Fibroblast of skin of right biceps (primary cell): ENCODE measurements at places on chromosomes 7 and 10.
A peak's percentile ranks its signal among the peaks of the same experiment; 100 is the strongest.

GRCh38 chr7:153190452-153190851 lies 430.9 kb downstream of the ACTR3B start:
- DNase-seq = no peak

DNA sequence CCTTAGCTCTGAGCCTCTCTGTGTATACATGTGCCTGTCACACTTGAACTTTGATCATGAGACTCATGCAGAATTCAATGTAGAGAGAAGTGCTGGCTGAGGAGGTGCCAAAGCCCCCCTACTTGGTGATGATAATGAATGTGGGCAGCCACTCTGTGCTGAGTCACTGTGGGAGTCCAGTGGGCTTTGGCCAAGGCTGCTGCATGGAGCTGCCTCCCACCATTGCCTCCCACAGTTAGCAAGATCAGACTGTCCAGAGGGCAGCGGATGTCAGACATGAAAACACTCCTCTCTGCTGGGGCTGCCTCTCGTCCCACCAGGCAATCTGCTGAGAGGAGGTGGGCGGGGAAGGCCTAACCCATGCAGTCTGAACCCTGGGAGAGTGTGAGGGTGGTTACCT lies 180.3 kb downstream of the SH2D4B start:
- no peak for DNase-seq

GRCh38 chr10:70367195-70367796 lies 15.1 kb downstream of the LRRC20 start:
- peak; percentile 64 for DNase-seq

- no peak for DNase-seq
Measured at GRCh38 chr7:101782896-101783295, 34.5 kb upstream of the CUX1 start.

- DNase-seq = no peak
Measured at GRCh38 chr7:28671526-28671925, 259.2 kb downstream of the CREB5 start.

- DNase-seq = no peak
Measured at GRCh38 chr7:22676385-22676784, 50.6 kb upstream of the IL6 start.

GRCh38 chr10:30813872-30814481 lies 184.4 kb upstream of the LYZL2 start:
- DNase-seq = peak; percentile 95

DNA sequence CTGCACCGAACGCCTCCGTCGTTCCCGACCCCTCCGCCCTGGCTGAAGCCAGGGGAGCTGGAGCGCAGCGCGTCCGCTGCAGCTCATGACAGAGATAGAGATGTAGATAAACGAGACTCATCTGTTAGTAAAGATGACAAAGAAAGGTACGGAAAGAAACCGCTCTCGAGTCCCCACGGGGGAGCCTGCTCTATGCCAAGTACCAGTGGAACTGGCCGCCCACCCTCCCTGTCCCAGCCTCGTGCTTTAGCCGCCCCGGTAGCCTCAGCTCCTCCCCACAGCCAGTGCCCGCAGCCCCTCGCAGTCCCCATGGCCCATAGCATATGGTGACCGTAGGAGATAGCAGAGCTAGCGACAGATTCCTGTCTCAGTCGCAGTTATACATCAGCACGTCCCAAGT lies 344.7 kb upstream of the GALNT17 start:
- no peak for DNase-seq

GRCh38 chr10:114517368-114518250 lies 113.3 kb upstream of the AFAP1L2 start:
- DNase-seq = no peak

DNA sequence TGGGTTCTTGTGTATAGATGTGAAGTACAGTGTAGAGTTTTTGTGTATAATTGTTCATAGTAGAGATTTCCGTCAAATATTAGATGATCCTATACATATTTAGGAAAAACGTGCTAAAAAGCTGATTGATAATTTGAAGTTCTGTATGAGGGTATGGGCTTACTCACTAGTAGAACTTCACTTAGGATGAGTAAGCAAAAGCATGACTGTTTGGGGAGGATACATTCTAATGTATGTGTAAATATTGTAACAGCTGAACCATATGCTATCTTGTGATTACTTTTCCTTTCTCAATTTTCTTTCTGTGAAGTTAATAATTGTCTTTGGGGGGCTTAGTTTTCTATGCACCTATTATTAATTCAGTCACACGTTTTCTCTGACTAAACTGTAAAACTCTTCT lies 53.2 kb upstream of the PDK4 start:
- DNase-seq = no peak

GRCh38 chr10:68559251-68559650 lies 886 bp upstream of the TET1 start:
- peak; percentile 33 for DNase-seq

GRCh38 chr7:99386584-99387238 lies 12.2 kb downstream of the ARPC1B start:
- DNase-seq = peak; percentile 52

- no peak for DNase-seq
Measured at GRCh38 chr7:50994753-50995319, 212.1 kb upstream of the GRB10 start.

- no peak for DNase-seq
Measured at GRCh38 chr7:96691702-96692101, 17.9 kb downstream of the SEM1 start.

GRCh38 chr10:79090134-79090803 lies 21.5 kb downstream of the ZMIZ1 start:
- DNase-seq = no peak

GRCh38 chr10:28897617-28898464 lies 220.5 kb downstream of the BAMBI start:
- no peak for DNase-seq

DNA sequence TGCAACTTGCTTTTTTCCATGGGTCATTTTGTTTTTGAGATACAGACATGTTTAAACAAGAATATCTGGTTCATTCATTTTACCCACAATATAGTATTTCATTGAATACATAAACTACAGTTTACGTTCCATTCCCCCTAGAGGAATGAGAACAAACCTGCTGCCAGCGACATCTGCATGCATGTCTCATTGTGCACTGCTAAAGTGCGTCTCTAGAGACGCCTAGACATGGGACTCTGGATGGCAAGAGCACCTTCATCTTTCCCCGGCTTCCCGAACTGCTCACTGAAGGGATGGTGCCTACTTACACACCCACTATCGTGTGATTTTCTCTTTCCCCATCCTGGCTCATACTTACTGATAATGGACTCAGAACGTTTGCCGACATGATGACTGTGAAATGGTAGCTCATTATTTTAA lies 1.2 kb upstream of the ZNF777 start:
- no peak for DNase-seq

DNA sequence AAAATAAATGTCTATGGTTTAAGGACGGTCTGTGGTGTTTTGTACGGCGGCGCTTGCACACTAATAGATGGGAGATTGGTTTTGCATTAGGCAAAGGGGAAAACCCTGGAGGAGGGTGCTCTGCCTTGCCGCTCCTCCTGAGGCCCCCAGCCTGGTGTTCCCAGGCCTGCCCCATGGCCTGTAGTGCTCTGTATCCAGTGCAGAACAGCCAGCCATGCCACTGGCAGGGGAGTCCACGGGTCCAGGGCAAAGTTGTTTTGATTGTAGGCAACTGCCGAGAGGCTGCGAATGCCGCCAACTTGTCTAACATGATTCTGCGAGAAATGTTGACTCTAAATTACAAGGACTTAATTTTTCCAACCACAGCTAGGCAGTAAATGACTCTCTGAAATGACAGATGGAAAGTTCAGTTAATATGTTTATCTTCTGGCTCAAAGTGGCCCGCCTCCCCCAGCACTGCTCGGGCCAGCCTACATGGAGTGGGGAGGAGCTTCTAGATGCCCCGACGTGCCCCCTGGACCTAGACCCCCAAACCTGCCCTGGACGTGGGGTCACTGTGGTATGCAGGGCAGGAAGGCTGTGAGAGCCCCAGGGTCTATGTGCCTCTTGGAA lies 104.6 kb upstream of the GDF10 start:
- no peak for DNase-seq

- DNase-seq = no peak
Measured at GRCh38 chr7:138049505-138050116, 26.6 kb upstream of the AKR1D1 start.

- no peak for DNase-seq
Measured at GRCh38 chr7:45563941-45564461, 10.2 kb upstream of the ADCY1 start.

DNA sequence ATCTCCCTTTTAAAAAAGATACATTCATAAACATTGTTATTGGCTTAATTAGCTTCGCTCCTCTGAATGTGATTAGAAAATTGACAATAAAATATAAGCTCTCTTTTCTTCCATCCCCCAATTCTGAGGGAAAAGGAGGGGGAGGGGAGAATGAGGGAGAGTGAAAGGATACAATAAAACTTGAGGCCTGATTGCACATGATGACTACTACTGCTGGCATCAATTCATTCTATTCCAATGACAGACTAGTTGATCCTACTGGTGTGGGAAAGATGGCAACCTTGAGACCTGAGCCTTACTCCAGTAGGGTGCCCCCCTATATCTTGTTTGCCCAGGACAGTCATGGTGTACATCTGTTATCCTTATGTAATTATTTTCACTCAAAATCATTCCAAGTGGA lies 4.5 kb upstream of the IQUB start:
- peak; percentile 25 for DNase-seq

DNA sequence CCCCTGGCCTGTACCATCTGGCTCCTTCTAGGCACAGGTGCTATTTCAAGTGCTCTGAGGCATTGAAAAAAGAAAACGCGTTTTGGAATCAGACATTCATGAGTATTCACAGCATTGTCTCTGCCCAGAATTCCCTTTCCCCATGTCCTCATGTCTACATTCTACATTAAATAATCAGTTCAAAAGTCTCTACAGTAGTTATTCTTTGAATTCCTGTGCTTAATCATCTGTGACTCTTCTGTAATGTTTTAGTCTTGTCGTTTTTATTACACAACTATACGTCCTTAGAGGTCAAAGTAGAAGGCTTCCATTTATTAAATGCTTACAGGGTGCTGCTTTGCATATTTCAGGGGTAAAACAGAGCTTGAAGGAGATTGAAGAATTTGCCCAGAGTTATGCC lies 95.7 kb downstream of the BICC1 start:
- DNase-seq = peak; percentile 51

- peak; percentile 37 for DNase-seq
Measured at GRCh38 chr10:66772548-66773471, 153.0 kb upstream of the LRRTM3 start.

GRCh38 chr10:102241032-102241443 lies 274 bp downstream of the PITX3 start:
- DNase-seq = no peak

DNA sequence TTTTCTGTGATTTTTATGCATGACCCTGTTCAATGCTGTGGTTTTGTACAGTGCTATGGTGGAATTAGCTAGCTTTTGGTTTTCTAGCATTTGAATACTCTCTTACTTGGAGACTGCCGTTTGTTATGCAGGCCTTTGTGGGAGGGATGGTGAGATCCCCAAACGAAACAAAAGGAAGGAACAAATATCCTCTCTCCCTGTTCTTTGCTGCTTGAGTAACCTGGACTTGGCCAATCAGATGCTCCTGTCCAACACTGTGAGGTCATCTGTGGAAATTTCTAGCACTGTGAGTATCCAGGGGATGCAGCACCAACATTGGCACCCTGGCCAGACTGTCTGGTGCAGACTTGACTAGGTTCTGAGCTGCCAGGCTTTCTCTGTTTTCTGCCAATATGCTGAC lies 314.4 kb downstream of the ANKRD30A start:
- no peak for DNase-seq

DNA sequence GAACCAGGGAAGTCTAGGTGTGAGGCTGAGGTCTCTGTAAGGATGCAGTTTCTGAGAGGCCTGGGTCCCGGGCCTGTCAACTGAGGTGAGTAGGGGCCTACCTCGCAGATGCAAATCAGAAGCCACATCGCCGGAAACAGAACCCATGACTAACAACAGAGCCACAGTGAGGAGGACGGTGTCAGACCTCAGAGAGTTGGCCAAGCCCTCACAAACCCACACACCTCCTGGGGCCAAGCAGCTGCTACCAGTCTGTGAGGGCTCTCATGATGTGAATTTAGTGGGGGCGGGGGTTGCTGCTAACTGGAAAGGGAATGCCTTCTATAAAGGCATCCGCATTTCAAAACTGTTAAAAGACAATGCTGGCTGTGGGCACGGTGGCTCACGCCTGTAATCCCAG lies 103.0 kb downstream of the COBL start:
- no peak for DNase-seq

DNA sequence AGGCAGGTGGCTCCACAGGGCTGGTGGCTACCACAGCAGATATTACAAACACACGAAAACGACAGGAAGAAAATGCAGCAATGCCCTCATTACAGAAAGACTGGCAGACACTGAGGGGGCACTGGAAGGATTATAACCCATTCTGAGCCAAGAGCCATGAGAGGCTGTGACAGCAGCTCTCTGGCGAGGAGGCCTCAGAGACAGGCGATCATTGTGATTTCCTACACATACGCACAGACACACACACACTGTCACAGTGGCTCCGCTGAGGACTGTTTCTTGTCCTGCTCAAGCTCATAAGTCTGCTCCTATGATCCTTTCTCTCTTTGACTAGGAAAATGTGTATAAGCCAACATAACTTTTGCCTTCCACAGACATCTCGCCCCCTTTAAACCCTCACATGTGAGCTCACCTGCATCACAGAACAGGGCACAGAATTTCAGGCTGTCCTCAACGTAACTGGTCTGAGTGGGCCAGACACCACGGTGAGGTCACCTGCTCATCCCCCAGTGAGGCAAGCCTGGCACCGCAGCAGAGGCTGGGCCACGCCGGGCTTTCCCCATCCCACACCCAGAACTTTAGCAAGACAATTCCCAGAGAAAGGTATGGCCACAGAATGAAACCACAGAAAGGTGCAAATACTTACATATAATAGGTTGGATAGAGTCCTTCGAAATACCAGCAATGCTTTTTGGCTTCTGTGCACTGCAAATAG lies 51.7 kb downstream of the VOPP1 start:
- no peak for DNase-seq

DNA sequence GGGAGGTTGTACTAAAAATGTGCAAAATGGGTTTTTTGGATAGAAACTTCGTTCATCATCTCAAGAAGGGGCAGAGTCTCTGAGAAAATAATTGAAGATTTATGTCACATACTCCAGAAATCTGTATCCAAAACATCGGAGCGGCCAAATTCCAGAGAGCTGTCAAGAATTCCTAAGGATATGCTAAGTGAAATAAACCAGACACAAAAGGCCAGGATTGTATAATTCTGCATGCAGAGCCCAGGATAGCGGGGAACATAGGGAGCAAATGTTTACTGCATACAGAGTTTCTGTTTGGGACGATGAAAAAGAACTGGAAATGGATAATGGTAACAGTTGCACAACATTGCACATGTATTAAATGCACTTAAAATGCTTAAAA lies 224.2 kb upstream of the AUTS2 start:
- DNase-seq = peak; percentile 85

- DNase-seq = no peak
Measured at GRCh38 chr10:69873135-69873639, 71.5 kb downstream of the COL13A1 start.

GRCh38 chr10:14163377-14164086 lies 167.2 kb downstream of the FRMD4A start:
- DNase-seq = no peak

DNA sequence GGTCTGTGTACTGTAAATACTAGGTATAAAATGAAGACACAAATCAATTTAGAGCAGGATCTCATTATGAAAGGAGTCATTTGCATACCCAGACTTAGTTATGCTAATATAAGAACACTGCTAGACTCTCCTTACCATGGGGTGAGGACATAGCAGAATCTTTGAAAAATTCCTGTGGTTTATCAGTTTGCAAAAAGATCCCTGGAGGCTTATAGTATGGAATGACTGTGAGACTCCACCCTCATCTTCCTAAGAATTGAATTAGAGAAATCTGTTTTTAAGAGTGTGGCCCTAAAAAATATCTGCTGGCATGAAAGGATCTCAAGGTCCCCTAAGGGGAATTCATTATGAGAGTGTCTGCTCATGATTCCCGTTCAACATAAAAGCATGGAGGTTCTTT lies 63.2 kb downstream of the WNT2 start:
- DNase-seq = peak; percentile 90
